T-helper 17 cell (primary cell): ENCODE measurements at places on chromosomes 1 and 21.

- no peak for DNase-seq
Observed at GRCh38 chr1:110556471-110556807, 37.5 kb upstream of the KCNA10 start.

DNA sequence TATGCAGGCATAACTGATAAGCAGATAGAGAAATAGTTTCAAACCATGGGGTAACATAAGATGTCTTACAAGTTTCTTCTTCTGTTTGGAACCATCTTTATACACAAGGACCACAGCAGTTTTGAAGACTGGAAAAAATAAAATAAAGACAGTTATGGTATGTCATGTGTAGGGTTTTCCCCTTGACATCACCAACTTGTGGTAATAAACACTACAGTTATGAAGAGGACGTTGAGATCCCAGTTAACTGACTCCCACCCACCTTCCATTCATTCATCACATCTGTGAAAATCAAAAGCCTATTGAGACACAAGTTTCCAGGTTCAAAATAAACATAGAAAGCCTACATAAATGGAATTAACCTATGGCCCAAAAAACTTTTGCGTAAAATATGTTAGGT is 92.5 kb upstream of the KRTAP19-8 start:
- no peak for DNase-seq

GRCh38 chr1:184485751-184486723 is 99.2 kb downstream of the C1orf21 start:
- DNase-seq, result no peak

GRCh38 chr1:27299385-27300271 is 22.3 kb upstream of the TMEM222 start:
- DNase-seq, result no peak

DNA sequence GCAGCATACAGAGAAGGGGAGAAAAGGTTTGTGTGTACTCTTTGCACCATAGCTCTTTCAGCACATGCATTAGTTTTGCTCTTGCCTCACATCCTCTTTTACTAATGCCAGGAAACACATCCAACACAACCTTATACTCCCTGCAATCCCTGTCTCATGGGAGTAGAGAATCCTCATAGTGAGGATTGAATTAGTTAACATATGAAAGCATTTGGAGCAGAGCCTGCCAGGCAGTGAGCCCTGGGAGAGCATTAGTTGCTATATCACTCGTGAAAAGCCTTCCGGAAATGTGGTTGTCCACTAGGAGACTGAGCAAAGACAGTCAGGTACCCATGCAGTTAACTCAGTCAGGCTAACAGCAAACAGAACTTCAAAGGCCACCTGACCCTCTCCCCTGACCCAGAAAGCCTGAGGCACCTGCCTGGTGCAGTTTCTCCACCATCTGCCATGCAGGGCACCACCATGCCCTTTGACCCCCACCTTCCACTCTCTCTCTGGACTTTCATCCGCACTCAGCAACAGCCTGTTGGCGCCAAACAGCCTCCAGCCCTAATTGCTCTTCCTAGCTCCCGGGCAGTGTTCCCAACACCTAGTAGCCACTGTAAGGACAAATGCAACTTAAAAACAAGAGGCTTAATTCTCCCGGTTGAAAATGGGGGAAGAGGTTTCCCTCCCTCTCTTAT is 14.9 kb upstream of the AGT start:
- DNase-seq, result no peak

DNA sequence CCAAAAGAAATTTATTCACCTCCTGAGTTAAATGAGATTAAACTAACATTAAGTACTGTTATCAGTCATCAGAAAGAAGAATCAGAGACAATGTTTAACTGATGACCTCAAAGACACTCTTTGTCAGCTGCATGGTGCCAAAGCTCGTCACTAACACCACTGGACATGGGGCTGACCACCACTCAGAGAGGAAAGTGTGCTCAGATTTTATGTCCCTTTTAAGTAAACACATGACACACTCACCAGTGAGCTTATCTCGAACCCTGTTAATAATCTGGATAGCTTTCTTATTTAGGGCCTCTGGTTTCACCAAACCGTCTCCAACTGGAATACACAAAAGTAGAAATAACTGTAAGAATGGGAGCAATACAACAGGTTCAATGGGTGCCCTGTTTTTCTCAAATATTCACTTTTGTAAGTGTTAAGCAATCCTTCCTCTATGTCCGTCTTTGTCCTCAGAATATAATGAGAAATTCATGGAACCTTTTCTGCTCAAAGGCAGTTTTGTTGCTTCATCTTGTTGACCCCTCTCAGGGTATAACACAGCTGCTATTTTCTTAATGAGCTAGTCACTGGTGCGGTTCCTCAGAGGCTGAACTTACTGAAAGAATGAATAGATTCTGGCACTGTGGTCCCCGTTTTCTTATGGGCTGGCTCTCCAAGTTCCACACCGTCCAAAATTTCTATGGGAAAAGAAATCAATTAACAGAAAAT is 9.5 kb upstream of the EXOSC10 start:
- no peak for DNase-seq
